ENCODE measurements at places on chromosomes 11 and 22.

GRCh38 chr11:15059132-15059915 lies 14.1 kb upstream of the CALCB start:
- DNase-seq = no peak
- no peak overlapping the region for H3K4me3 ChIP-seq
- H3K27ac ChIP-seq = no peak overlapping the region
- H3K4me1 ChIP-seq = no peaks in the 10 kb centered on the region
- H3K27me3 ChIP-seq = no peaks in the 10 kb centered on the region

DNA sequence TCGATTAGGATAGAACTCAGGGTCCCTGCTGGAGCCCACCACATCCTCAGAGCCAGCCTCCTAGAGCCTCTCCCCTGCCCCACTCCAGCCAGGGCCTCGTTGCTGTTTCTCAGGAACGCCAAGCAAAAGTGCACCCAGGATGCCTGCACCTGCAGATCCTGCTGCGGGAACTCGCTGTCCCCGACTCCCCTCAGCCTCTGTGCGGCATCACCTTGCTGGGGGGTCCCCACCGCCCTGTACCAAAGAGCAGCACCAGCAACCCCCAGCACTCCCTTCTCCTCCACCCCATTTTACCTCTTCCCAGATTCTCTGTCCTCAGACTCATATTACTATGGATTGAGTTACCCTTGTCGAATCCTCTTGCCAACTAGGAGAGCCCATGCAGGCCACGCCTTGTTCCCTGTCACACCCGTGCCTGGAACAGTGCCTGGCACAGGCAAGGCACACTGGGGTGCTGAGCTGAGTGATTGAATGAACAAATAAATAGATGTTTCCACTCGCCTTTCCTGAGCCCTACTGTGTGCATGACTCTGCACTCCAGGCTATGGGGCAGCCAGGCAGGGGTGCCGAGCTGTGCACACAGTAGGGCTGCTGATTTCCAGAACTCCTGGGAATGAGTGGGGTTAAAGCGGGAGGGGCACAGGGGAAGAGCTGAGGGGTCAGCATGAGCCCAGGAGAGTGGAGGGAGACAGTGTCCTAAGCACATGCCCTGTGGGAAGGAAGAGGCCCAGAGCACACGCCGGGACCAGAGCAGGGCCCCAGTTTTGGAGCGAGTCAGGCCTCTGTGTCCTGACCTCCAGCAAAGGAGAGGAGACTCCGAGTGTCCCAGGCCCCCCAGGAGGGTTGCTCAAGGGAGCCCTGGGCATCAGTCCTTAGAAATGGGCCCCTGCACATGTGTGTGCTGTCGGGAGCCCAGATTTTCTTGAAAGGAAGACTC lies 44.3 kb downstream of the LINC01488 start:
- H3K4me1 ChIP-seq = no peaks in the 10 kb centered on the region
- no peak for DNase-seq
- H3K4me3 ChIP-seq = no peak overlapping the region
- no peak overlapping the region for H3K27ac ChIP-seq

DNA sequence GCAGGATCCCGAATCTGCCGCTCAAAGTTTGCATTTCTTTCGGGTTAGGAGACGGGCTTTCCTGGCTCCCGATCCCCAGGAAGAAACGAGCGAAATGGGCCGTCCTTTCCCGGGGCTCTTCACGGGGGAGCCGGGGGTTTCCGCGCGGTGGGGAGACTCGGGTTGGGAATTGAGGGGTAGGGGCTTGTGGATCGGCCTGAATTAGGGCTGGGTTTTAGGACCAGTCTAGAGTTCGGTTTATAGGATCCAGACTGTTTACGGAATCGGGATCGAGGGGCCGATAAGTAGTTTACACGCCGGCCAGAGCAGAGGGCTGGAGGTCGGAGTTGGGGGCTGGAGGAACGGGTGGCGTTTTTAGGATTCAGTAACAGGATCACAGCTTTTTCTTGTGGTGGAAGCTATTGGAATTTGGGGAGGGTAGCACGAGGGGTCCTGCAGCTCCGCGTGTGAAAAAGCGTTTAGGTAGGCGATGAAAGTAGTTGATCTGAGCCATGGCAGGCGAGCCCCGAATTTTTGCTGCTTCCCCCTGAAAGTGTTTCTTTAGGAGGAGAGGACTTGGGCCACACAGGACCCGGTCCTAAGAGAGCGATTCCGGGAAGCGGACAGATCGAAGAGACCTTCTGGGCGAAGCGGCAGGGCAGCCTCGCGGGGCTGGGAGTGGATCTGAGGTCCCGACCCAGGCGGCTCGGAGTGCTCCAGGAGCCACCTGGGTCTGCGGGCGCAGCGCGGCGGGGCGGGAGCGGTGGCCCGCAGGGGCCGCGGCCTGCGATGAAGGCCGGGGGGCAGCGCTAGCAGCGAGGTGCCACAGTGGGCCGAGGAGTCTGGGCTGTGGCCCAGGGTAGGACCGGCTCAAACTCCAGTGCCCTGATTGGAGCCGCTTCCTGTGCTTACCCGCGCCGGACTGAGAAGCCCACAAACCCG lies 1.6 kb downstream of the PKNOX2 start:
- H3K27me3 ChIP-seq = no peaks in the 10 kb centered on the region
- DNase-seq = no peak
- no peak overlapping the region for H3K4me3 ChIP-seq
- H3K36me3 ChIP-seq = no peaks in the 10 kb centered on the region
- H3K27ac ChIP-seq = no peak overlapping the region

GRCh38 chr22:45212306-45212709 lies 28.4 kb downstream of the KIAA0930 start:
- H3K4me3 ChIP-seq = no peak overlapping the region
- no peaks in the 10 kb centered on the region for H3K36me3 ChIP-seq
- DNase-seq = no peak
- H3K4me1 ChIP-seq = peaks cover 16% of the 10 kb centered on the region
- H3K27ac ChIP-seq = no peak overlapping the region

DNA sequence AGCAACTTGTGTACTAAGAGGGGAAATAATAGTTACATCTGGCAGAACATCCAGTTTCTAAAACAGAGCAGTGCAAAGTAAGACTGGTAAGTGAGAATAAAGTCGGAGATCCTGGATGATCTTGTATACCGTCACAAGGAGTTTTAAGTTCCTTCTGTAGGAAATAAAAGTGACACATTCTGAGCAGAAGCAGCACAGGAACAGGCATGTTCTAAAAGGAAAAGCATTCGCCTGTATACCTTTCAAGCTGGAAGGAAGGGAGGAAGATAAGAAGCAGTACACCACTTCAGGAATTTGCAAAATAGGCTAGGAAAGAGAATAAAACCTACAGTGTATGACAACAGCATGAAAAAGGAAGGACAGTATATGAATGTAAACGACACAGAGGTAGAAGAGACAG lies 106.2 kb upstream of the TP53AIP1 start:
- H3K27me3 ChIP-seq = no peaks in the 10 kb centered on the region
- H3K4me3 ChIP-seq = no peak overlapping the region
- no peaks in the 10 kb centered on the region for H3K36me3 ChIP-seq
- no peak overlapping the region for H3K27ac ChIP-seq
- H3K4me1 ChIP-seq = no peaks in the 10 kb centered on the region

- H3K27me3 ChIP-seq = no peaks in the 10 kb centered on the region
- no peak overlapping the region for H3K27ac ChIP-seq
- no peaks in the 10 kb centered on the region for H3K36me3 ChIP-seq
- no peak overlapping the region for H3K4me3 ChIP-seq
- DNase-seq = no peak
Measured at GRCh38 chr11:1130276-1131032, 27.3 kb upstream of the MUC5AC start.

GRCh38 chr11:10808553-10809372 lies at the start of gene EIF4G2:
Gene EIF4G2 (minus strand): TSS chr11:10808926.
- peak; percentile 99 for DNase-seq
- H3K27me3 ChIP-seq = no peaks in the 10 kb centered on the region
- H3K4me3 ChIP-seq = peak within 1 kb of the TSS; percentile 91
- peaks cover 37% of the 10 kb centered on the region for H3K36me3 ChIP-seq

DNA sequence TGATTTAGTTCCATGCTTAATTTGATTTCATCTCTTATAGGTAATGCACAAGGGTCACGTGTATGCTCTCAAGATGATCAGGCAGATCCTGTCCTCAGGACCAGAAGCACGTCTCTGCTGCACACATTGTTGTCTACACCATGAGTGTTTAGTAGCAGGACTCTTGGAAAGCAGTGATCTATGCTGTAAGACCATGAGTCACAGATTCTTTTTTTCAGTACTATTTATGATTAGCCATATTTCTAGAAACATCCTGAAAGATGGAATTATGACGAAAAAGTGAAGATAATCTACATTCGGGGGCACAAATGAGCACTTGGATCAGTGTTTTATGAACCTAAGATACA lies 29.6 kb downstream of the ZBED4 start:
- no peak for DNase-seq
- H3K27ac ChIP-seq = no peak overlapping the region
- no peak overlapping the region for H3K4me3 ChIP-seq
- no peaks in the 10 kb centered on the region for H3K27me3 ChIP-seq
- H3K4me1 ChIP-seq = no peaks in the 10 kb centered on the region

DNA sequence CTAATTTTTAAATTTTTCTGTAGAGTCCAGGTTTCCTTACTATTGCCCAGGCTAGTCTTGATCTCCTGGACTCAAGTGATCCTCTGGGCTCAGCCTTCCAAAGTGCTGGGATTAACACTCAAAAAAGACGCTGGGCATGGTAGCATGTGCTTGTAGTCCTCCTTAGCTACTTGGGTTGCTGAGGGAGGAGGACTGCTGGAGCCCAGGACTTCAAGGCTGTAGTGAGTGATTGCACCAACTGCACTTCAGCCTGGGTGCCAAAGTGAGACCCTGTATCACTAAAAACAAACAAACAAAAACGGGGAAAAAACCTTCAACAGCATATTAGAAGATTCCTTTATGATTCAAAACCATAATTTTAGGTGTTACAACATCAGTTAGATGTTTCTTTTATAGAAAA lies 44.6 kb downstream of the RSF1 start:
- no peaks in the 10 kb centered on the region for H3K4me1 ChIP-seq
- no peak overlapping the region for H3K27ac ChIP-seq
- 0 out of 2 replicates have a peak, but pooled peaks cover 4% of the 10 kb centered on the region for H3K36me3 ChIP-seq
- H3K4me3 ChIP-seq = no peak overlapping the region
- H3K27me3 ChIP-seq = no peaks in the 10 kb centered on the region

DNA sequence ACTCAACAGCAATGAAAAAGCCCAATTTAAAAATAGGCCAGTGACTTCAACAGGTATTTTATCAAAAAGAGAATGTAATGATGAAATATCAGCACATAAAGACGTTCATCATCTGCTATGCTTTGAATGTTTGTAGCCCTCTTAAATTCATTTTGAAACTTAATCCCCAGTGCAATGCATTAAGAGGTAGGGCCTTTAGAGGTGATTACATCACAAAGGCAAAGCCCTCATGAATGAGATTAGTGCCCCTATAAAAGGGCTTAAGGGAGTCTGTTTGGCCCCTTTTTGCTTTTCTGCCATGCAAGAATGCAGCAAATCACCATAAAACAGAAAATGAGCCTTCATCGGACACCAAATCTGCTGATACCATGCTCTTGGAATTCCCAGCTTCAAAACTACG lies 637.0 kb downstream of the DLG2 start:
- H3K27me3 ChIP-seq = no peaks in the 10 kb centered on the region
- no peak for DNase-seq
- no peaks in the 10 kb centered on the region for H3K36me3 ChIP-seq
- H3K4me3 ChIP-seq = no peak overlapping the region
- no peak overlapping the region for H3K27ac ChIP-seq

DNA sequence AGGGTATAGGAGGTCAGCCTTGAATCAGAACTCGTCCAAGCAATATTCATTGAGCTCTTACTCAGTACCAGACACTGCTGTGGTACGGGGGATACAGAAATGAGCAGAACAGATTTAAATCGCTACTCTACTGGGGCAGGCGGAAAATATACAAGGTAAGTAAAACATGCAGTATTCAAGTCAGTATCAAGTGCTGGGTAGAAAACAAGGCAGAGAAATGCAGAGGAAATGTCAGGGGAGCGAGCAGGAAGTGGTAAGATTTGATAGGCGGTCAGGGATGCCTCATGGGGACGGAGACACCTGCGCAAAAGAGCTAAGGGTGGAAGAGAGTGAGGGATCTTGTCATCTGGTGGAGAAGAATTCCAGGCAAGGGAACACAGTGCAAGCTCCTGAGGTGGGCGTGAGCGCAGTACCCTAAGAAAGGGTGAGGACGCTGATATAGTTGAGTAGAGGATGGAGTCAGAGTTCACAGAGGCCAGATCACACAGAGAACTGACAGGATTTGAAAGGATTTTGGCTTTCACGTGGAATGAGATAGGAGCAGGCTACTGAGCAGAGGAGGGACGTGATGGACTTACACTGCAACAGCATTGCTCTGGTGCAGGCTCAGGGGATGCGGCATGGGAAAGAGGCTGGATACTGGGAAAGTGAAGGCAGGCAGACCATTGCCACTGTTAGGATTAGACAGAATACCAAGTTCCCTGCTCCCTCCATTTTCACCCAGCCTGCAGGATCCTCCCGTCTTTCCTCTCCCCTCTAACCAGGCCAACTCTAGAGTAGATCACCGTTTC lies 35.8 kb downstream of the SC5D start:
- DNase-seq = peak; percentile 56
- H3K4me3 ChIP-seq = peak overlapping the region; percentile 26
- no peaks in the 10 kb centered on the region for H3K36me3 ChIP-seq
- H3K4me1 ChIP-seq = peaks cover 44% of the 10 kb centered on the region
- H3K27ac ChIP-seq = peak overlapping the region; percentile 72

Measured in Karpas-422 (cell line).